Breast epithelium (tissue), 4 donors: ENCODE measurements at places on chromosomes 3 and 15. TPM values are rescaled to one million over a fixed set of nuclear protein-coding genes. Genes with fewer than 3 reads are reported as not detected.

RPS17 gene
- 3,448 TPM for total RNA-seq

SLTM gene
- 102 TPM for total RNA-seq

CYP1A1 gene
- 32.1 TPM for total RNA-seq

WDR76 gene
- total RNA-seq = 4.6 TPM

COL6A6 gene
- total RNA-seq = 0.98 TPM

TMEM39A gene
- total RNA-seq = 30.2 TPM

NANOGP8 gene
- 1.1 TPM for total RNA-seq

ALPK3 gene
- total RNA-seq = 1.6 TPM

POPDC2 gene
- total RNA-seq = 1.1 TPM

PLCD1 gene
- total RNA-seq = 36.2 TPM

CEP19 gene
- total RNA-seq = 2.1 TPM

CPB1 gene
- total RNA-seq = 14.9 TPM

SOX14 gene
- not detected for total RNA-seq

TERB2 gene
- total RNA-seq = not detected

LRRIQ4 gene
- total RNA-seq = not detected

SEMA3F gene
- total RNA-seq = 49.8 TPM

PLXNB1 gene
- 60.2 TPM for total RNA-seq

RTP1 gene
- not detected for total RNA-seq

PKM gene
- total RNA-seq = 367 TPM

SLC28A1 gene
- total RNA-seq = not detected

BCL2A1 gene
- total RNA-seq = 12.6 TPM

C3orf49 gene
- not detected for total RNA-seq

SAMD7 gene
- total RNA-seq = under 0.01 TPM

PTH1R gene
- total RNA-seq = 4.7 TPM

LIPH gene
- total RNA-seq = not detected

RARB gene
- 8.2 TPM for total RNA-seq

PPP1R14D gene
- total RNA-seq = 4.9 TPM

MYZAP gene
- 16.7 TPM for total RNA-seq

TXNRD3 gene
- 16.4 TPM for total RNA-seq

SHC4 gene
- total RNA-seq = 0.16 TPM

CYP11A1 gene
- 4.6 TPM for total RNA-seq

CASR gene
- total RNA-seq = not detected
